ENCODE measurements at places on chromosomes 16 and 17.

GRCh38 chr16:3577302-3577752, at the start of gene NLRC3:
Gene NLRC3 (minus strand): TSS chr16:3577403. CDS start chr16:3565036, 12,367 bp downstream.
- DNase-seq, result peak; percentile 33

DNA sequence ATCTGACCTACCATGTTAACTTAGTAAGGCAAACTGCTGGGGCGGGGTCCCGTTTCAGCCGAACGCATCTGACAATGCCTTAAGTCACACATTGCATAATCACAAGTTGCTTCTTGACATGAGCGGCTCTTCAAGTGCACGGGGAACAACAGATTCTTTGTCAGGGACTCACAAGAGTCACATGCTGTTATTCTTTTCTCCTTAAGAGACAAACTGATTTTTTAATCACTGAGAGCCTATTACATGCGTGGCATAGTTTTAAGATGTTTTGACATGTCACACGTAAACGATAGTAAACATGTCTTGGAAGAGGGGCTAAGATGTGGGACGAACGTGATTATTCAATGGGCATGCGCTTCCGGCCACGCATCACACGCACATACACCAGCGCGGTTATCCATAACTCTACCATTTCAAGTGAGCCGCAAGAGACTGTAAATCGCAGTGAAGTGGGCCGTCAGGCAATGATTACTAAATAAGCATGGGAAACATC, 63.4 kb downstream of the ADCY9 start:
- no peak for DNase-seq

DNA sequence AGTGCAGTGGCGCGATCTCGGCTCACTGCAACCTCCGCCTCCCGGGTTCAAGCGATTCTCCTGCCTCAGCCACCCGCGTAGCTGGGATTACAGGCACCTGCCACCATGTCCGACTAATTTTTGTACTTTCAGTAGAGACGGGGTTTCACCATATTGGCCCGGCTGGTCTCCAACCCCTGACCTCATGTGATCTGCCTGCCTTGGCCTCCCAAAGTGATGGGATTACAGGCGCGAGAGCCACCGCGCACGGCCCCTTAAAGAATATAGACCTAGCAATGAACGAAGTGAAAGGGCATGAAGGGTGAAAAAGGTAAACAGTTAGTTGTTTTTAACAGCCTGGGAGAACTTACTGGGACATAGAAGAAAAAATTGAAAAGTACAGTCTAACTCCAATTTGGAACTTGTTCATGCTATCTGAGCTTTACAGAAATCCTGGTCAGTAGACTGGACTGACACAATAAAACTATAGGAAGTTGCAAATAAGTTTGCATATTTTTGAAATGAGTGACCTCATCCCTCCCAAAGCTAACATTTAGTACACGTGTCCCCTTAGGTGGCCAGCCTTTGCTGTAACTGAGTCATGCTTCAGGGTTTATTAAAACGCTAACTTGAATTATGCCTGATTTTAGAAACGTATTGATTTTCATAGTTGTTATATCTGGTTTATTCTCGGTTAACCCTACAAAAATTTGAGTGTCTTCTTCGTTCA, 1.8 kb downstream of the COG1 start:
- no peak for DNase-seq

DNA sequence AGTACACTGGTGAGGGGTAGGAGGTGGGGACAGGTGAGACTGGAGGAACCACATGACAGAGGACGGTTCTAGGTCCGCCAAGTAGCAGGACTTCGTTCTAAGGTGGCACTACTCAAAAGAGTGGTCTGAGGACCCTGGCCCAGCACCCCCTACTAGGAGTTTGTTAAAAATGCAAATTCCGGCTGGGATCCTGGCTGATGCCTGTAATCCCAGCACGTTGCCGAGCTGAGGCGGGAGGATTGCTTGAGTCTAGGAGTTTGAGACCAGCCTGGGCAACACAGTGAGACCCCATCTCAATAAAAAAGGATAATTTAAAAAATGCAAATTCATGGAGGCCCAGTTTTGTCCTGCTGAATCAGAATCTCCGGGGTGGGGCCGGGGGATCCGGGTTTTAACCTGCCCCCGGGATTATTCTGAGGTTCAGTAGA, 59.1 kb downstream of the WSB1 start:
- no peak for DNase-seq

- no peak for DNase-seq
Measured at GRCh38 chr17:38424297-38424972, 3.8 kb upstream of the ARHGAP23 start.

GRCh38 chr16:81061871-81062608, 15.0 kb downstream of the C16orf46 start:
- no peak for DNase-seq

DNA sequence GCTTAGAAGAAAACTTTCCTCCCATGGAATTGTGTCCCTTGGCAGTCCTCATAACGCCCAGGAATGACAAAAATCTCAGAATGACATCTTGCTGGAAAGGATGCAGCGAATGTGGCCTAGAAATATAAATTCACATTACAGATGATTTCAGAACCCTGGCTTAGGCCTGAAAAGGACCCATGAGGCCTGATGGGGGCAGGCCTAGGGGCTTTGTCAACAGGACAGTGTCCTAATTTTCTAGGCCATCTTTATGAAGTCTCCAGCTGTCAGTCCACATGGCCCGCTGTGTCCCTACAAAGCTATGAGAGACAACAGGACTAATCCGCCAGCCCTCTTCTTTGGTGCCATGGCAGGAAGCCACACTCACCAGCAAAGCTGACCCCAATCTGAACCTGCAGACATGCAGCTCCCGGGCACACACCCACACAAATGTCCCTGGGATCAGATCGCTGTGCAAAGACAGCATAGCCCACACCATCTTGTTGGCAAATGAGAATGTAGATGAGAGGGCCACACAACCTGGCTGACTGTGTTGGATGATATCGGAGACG, 40.4 kb upstream of the DNAH17 start:
- no peak for DNase-seq

DNA sequence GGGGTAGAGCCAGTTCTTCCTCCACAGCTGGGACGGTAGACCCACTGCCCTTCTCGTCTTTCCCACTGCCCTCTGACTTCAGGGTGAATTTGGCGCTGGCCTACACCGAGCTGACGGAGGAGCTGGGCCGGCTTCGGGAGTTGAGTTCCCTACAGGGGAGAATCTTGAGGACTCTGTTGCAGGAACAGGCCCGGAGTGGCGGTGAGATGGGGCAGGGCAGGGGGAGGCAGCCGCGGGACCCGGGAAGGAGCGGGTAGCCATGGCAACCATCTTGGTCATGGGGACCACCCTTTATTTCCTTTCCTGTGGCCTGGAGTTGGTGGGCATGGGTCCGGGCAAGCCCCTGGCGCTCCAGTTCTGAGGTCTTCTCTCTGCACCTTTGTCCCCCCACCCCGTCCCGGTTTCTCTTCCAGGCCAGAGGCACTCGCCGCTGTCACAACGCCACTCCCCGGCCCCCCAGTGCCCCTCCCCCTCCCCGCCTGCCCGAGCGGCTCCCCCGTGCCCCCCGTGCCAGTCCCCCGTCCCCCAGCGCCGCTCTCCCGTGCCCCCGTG, 14.4 kb downstream of the TBKBP1 start:
- no peak for DNase-seq

GRCh38 chr17:32593003-32593402, 106.2 kb downstream of the CDK5R1 start:
- no peak for DNase-seq

- DNase-seq, result no peak
Measured at GRCh38 chr17:49061524-49061943, 64.3 kb downstream of the IGF2BP1 start.

DNA sequence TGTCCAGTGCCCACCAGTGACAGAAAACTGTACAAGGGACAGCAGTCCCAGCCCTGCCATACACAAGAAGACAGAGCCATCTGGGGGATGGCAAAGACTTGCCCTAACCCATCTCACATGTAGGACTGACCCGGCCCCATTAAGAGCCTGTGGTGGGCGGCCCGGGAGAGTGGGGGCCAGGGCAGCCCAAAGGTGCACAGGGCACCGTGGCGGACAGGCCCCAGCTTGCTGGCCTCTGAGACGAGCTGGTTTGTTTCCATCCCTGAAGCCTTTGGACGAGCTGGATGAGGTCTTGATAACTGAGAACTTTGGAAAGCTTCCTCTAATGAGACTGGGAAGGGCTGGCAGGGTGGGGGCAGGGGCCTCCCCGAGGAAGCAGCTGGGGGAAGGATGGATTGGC, 11.0 kb upstream of the RCVRN start:
- no peak for DNase-seq

DNA sequence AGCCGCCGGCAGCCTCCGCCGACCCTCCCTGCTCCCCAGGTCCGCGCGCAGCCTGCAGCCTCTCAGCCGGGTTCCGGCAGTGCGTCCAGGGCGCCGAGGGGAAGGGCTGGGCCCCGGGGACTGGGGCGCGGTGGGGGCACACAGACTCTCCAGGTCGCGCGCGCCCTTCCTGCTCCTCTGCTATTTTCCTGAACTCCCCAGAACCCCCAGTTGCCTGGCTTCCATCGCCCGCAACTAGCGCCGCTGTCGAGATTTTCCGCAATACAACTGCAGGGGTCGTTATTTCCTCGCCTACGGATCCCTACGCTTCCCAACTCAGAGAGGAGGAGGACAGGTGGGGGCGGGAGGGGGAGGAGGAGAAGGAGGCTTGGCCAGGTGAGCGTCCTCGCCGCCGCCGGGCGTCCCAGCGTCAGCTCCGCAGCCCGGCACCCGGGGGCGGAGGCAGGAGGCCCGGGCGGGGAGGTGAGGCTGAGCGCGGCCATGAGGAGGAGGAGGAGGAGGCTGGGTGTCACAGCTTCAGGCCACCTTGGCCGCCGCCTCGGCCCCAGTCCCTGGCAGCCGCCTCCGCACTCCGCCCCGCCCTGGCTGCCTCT, at the start of gene CA10:
TSS of gene CA10 (minus strand) at position 265 of the 593 bp plus-strand sequence.
- DNase-seq, result no peak

GRCh38 chr17:8341456-8341855, 1.8 kb downstream of the ODF4 start:
- no peak for DNase-seq

GRCh38 chr17:41737680-41738023, 3.2 kb upstream of the HAP1 start:
- DNase-seq, result no peak

DNA sequence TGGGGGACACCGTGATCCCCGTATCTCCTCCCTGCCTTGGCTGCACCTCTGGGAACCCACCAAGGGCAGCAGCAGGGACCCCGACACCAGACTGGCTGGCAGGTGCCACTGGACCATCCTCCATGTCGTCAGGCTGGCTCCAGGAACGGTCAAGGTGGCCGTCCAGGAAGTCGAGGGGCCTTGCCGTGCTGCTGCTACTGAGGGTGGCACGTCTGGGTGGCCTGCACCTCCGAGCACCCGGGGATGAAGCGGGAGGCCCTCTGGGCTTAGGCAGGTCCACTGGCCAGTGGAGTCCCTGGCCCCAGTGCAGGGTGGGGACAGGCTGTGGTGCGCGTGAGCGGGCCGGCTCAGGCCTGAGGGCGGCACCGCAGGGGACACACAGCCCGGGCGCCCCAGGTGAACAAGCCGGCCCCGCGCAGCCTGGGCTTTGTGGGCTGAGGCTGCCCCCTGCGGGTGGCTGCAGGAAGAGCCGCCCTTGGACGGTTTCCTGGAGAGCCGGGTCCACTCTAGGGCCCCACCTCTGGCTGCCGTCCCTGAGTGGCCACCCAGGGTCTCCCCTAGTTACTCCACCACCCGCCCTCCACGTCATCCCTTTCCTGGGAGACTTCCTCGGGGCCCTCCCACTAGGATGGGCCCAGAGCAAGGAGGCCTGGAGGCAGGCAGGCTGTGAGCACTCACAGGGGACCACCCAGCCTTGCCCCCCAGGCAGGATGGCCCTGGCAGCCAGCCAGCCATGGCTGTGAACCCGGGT, 42.8 kb upstream of the ZC3H18 start:
- no peak for DNase-seq

- DNase-seq, result no peak
Measured at GRCh38 chr16:10387188-10387617, 1.3 kb downstream of the ATF7IP2 start.

DNA sequence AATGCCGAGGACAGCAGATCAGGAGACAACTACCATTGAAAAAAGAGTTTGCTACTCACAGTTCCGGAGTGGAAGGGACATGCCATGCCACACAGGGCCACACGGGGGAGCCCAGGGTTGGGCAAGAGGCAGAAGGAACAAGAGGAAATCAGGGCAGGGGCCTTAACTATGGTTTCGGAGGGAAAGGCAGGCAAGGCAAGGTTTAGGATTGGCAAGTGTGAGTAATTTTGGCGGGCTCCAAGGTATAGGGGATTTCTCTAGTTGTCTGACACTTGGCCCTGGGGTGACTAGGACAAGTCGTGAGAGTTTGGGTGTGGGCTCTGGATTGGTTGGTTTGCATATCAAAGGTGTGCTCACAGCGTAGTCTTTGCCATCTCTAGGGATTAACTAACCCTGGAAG, 27.0 kb upstream of the NTN1 start:
- peak; percentile 39 for DNase-seq

- peak; percentile 23 for DNase-seq
Measured at GRCh38 chr17:14359163-14360020, 58.5 kb downstream of the HS3ST3B1 start.

DNA sequence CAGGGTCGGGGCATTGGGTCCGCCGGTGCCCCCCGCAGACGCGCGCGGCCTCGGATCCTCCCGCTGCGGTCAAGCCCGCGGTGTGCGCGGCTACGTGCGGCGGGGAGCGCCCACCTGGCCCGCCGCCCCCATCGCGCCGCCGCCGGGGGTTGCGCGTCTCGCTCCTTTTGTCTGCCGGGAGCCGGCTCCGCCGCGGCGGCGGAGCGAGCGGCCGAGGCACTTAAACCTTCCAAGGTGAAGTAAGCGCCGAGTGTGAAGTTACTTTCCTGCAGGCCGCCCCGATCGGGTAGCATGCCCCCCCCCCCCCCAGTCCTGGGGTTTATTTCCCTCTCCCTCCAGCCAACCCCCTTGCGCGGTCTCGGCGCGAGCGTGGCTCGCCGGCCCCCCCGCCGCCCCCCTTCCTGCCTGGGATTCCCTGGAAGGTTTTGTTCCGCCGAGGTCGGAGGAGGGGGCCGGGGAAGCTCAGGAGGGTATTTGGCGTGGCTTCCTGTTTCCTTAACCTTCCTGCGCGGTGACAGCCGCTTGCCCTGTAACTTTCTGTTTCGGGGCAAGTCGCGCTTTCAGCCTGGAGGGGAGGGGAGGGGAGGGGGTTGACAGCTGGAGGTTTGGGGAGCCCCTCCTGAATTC, 56.6 kb upstream of the GSE1 start:
- DNase-seq, result no peak

DNA sequence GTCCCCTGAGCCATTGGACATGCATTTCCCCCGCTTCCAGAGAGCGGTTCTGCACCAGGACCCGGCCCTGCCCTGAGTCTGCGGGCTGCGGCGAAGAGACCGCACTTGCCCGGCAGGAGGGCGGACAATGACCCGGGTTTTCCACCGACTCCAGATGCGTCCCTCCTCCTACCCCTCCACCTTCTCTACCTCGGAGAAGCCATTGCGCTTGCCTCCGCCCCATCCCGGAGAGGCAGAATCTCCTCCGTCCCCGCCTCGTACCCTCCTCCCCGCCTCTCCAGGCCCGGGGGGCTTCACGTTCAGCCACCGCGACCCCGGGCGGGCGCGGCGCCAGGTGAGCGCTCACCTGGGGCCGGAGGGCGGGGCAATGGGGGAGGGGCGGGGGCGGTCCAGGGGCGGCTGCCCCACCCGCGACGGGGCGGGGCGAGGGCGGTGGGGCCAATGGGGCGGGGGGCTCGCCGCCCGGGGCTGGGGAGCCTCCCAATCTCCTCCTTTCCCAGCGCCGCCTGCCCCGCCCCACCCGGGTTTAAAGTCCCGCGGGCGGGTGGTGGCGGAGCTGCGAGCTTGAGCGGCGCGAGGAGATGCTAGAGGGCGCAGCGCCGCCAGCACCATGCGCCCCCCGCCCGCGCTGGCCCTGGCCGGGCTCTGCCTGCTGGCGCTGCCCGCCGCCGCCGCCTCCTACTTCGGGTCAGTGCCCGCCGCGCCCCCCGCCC, at the start of gene WNT9B:
TSS of gene WNT9B (plus strand) at position 555 of the 713 bp plus-strand sequence. CDS start at position 611, 56 bp downstream.
- no peak for DNase-seq
